ENCODE measurements at places on chromosomes 7 and 10.

GRCh38 chr7:13496976-13497375 is 492.5 kb downstream of the ETV1 start:
- no peak for DNase-seq

- no peak for DNase-seq
Measured at GRCh38 chr10:101905251-101905650, 61.7 kb upstream of the KCNIP2 start.

- DNase-seq = no peak
Measured at GRCh38 chr7:30155481-30155880, 20.7 kb downstream of the MTURN start.

- no peak for DNase-seq
Measured at GRCh38 chr10:103427866-103428265, 24.3 kb downstream of the CALHM2 start.

DNA sequence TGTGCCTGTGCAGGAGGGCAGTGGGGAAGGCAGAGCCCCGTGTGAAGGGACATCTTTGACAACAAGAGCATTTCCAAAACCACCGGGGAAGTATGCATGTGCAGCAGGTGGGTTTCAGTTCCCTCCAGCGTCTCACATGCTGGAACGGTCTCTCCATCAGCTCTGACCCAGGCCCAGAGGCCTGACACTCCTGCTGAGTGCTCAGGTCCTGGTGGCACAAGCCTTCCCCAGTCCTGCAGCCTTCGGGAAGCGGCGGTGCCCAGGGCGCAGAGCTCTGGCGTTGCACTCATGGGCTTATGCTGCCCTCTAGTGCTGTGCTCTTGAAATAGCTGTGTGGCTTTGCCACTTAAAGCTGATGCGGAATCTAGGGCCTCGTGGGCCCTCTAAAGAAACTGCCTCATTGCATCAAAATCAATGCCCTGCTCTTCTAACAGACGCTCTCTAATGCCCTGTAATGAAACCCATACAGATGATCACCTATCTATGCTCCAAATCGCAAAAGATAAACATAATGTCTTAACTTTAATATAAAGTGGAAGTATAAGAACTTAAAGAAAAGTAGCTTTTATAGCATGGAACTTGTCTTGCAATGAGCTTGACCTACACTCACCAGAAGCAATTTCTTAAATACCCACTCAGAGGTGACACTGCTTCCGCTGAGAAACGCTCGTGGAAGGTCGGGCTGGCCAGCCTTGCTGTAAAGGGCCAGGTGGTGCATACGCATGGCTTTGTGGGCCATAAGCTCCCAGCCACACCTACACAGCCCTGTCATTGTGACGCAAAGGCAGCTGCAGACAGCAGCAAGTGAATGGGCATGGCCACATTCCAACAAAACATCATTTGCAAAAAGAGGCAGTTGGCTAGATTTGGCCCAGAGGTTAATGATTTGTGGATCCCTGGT is 38.6 kb downstream of the CLRN3 start:
- DNase-seq = peak; percentile 4

- DNase-seq = no peak
Measured at GRCh38 chr10:131946321-131946751, 35.4 kb downstream of the BNIP3 start.

DNA sequence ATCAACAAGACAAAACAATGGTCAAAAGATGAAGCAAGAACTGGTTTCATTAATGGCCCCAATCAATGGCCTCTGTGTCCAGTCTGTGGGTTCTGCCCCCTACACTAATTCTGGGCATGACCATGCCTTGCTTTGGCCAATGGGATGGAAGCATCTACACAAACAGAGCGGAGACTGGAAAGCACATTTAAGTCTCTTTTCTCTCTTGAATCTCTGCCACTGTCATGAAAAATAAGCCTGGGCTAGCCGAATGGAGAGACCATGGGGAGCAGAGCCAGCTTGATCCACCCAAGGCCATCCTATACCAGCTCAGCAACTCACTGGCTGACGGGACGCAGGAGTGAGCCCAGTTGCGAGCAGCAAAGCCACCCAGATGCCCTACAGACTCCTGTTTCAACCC is 30.9 kb downstream of the ANKRD16 start:
- DNase-seq = no peak

DNA sequence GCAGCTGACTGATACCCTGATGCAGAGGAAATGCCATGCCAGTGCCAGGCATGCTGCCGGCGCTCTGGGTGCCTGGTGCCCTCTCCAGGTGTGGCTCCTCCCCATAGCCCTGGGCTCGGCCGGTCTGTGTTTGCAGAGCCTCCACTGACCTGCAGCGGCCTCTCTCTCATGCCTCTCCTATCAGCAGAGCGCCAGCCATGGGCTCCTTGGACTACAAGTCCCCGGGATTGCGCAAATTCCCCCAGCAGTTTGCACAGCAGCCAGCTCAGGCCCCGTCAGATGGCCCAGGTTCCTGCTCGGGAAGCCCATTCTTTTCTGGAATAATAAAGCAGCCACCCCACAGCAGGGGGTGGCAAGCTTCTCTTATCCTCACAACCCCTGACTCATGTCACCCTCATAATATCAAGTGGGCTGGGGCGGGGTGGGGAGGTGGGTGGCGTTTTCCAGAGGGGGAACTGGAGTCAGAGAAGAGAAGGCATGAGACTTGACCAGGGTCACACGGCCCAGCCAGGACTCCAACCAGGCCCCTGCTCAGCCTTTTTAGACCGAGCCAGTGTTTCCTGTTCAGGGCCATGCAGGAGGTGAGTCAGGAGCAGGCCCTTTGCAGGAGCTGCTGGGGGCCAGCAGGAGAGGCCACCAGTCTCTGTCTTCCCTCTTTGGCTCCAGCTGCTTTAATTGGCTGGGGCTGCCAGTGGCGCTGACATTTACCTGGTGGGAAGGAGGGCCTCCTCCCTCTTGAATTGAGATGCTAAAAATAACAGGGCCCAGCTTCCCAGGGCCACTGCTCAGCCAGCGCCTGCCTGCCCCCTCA is 58.6 kb downstream of the ZMIZ1 start:
- no peak for DNase-seq

DNA sequence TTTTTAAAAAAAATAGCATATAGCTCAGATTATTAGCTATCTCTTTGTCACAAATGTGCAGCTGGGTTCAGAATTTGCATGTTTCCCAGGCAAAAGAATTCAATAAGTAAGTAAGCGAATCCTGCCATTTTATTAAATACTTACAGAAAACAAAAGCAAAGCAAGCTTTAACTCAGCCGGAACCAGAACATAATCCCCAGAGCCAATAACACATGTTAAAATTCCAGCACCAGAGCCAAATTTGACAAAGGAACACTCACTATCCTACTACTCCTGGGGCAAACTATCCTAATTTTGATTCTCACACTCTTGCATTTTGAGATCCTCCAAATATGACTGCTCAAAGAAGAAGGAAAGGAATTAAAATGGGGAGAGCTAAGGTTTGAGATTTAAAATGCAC is 32.6 kb downstream of the LRRTM3 start:
- DNase-seq = no peak

DNA sequence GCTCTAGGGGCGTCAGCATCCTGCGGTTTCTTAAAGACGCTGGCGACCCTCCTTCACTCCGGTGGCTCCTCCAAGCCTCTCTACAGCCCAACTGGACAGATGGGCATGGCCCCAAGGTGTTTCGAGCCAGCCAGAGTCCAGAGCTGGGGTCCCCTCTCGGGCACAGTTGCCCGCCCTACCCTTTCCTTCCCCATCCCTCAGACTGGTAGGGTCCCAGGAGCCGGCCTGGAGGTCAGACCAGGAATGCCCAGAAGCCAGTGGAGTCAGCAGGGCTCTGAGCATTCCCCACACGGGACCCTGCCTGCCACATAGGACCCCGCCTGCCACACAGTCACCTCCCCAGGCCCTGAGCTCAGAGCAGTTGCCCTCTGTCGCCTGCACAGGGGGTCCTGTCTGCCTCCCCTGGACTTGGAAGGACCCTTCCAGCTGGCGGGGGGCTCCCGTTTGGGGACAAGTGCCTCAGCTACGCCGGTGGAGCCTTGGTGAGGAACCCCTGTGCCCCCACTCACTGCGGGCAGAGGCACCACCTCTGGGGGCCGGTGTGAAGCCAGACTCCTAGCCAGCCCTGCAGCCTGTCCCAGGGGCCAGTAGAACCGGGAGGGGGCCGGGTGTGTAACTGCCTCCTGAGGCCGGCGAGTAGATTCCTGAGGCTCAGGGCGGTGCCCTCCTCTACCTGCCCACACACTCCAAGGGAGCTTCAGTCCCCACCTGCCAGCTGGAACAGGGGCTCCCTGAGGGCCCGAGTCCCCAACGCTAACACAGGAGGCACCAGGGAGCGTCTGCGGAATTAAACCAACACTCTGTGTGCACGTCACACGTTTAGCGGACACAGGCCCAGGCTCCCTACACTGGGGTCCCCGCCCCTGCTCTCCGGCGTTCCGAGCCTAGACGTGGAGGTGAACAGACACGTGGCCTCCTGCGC is 19.4 kb upstream of the PDGFA start:
- no peak for DNase-seq

- no peak for DNase-seq
Measured at GRCh38 chr10:1256432-1256725, 200.2 kb downstream of the WDR37 start.

- no peak for DNase-seq
Measured at GRCh38 chr10:110790913-110791506, 80.7 kb upstream of the PDCD4 start.

GRCh38 chr10:32388258-32389027 is 41.5 kb upstream of the EPC1 start:
- DNase-seq = no peak

DNA sequence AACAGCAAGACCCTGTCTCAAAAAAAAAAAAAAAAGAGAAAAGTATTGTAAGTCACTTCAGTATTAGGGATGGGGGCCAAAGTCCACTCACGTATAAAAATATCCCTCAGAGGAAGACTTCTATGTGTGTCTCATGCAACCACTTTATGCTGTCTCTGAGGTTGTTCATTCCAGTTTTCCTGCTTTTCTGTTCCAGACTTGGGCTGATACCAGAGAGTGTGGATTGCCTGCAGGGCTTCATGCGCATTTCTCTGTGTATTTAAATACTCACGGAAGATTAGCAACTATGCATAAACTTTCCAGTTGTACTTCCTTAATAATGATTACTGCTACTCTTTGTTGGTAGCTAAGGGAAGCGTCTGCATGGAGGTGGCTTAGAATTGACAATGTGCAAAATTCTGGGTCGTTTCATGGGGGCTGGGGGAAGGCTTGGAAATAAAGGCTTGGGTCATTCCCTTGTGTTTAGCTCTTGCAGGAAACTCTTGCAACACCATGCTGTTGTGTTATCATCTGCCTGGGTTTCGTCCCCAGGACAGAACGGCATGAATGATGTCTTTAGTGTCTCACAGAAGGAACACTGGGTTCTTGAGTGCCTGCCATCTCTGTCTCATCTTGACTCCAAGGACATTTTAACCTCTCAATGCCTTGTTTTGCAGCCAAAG is 54.1 kb downstream of the KIAA1217 start:
- no peak for DNase-seq

Measured in NCI-H2029 treated with DMSO at 0.1 percent for 48 hours (cell line).